ENCODE measurements at places on chromosomes 1 and 21. TPM values are rescaled to one million over a fixed set of nuclear protein-coding genes. Genes with fewer than 3 reads are reported as not detected.
A peak's percentile ranks its signal among the peaks of the same experiment; 100 is the strongest.

- H3K4me1 ChIP-seq, result no peaks in the 10 kb centered on the region
- peaks cover 11% of the 10 kb centered on the region for H3K36me3 ChIP-seq
- no peak overlapping the region for H3K27ac ChIP-seq
- no peaks in the 10 kb centered on the region for H3K27me3 ChIP-seq
- DNase-seq, result peak; percentile 68
These were observed 19.1 kb downstream of the RAB7B start for GRCh38 chr1:205983925-205984725.

DNA sequence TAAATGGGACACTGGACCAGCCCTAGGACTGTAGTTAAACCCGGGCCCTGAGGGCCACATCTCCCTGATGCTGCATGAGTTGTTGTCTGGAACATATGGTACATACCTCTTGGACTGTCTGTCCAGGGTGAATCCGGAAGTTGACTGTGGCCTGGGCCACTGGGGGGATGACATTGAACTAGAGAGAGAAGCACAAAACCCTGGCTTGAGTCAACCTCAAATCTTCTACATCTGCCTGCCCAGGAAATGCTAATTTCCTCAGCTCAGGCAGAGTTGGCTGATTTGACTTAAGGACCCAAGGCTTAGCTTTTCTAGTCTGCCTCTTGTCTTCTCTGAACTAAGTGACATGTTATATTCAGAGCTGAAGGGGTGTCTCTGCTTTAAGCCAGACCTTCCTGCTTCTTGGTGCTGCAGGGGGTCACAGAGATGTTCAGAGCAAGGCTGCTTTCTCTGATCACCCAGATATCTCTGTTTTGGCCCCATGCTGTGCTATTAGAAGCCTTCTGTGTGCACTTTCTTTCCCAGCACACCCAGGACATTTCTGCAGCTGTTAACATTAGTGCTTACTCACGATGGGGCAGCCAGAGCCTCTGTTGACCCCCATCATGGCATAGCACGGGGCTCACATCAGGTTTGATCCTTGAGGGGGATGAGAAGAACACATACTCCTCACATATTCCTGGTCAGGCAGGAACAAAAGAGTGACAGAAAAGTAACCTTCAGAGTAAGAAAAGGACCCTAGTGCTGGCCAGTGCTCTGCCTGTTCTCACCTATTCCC lies 9.6 kb downstream of the PM20D1 start:
- H3K4me1 ChIP-seq, result no peaks in the 10 kb centered on the region
- H3K4me3 ChIP-seq, result no peak overlapping the region

- no peak overlapping the region for H3K27ac ChIP-seq
- DNase-seq, result peak; percentile 74
- no peak overlapping the region for H3K4me3 ChIP-seq
- H3K27me3 ChIP-seq, result no peaks in the 10 kb centered on the region
These were observed 101.2 kb downstream of the GDAP2 start for GRCh38 chr1:117828201-117828600.

DNA sequence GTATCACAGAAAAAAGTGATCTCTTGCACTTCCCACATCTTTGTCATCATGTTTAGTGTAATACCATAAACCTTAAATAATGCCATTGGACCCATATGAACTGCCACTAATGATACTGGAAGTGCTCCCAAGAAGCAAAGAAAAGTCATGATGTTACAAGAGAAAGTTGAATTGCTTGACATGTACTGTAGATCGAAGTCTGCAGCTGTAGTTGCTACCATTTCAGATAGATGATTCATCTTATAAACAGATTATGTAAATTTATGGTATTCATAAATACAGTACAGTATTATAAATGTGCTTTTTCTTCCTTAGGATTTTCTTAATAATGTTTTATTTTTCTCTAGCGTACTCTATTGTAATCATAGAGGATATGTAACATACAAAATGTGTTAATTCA lies 30.1 kb upstream of the LAMC2 start:
- no peak overlapping the region for H3K4me3 ChIP-seq
- no peak overlapping the region for H3K27ac ChIP-seq
- H3K36me3 ChIP-seq, result no peaks in the 10 kb centered on the region
- no peak for DNase-seq
- H3K4me1 ChIP-seq, result no peaks in the 10 kb centered on the region
- H3K27me3 ChIP-seq, result no peaks in the 10 kb centered on the region

DNA sequence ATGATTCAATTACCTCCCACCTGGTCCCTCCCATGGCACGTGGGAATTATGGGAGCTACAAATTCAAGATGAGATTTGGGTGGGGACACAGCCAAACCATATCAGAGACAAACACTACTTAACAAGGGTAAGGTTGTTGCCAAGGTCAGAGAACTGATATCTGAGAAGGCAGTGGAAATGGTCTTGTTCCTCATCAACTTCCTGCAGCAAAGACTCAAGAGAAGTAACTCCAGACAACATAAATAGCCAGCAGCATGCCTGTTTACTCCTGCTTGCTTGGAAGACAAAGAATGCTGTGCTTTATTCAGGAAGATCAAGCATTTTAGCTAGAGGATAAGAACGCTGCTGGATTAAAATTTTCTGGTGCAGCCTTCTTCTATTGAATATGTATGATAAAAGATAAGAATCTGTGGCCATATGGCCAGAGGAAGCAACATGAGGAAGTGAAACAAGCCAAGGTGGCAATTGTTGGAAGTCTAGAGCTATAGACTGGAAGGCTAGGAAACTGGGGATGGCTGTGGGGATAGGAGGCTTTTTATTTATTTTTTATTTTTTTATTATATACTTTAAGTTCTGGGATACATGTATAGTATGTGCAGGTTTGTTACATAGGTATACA lies 36.4 kb downstream of the DDAH1 start:
- no peak overlapping the region for H3K27ac ChIP-seq
- H3K27me3 ChIP-seq, result no peaks in the 10 kb centered on the region
- H3K36me3 ChIP-seq, result no peaks in the 10 kb centered on the region
- no peak overlapping the region for H3K4me3 ChIP-seq
- DNase-seq, result no peak

- no peaks in the 10 kb centered on the region for H3K36me3 ChIP-seq
- no peaks in the 10 kb centered on the region for H3K27me3 ChIP-seq
- DNase-seq, result no peak
- no peak overlapping the region for H3K4me3 ChIP-seq
These were observed 74.6 kb downstream of the SCCPDH start for GRCh38 chr1:246798606-246799496.

DNA sequence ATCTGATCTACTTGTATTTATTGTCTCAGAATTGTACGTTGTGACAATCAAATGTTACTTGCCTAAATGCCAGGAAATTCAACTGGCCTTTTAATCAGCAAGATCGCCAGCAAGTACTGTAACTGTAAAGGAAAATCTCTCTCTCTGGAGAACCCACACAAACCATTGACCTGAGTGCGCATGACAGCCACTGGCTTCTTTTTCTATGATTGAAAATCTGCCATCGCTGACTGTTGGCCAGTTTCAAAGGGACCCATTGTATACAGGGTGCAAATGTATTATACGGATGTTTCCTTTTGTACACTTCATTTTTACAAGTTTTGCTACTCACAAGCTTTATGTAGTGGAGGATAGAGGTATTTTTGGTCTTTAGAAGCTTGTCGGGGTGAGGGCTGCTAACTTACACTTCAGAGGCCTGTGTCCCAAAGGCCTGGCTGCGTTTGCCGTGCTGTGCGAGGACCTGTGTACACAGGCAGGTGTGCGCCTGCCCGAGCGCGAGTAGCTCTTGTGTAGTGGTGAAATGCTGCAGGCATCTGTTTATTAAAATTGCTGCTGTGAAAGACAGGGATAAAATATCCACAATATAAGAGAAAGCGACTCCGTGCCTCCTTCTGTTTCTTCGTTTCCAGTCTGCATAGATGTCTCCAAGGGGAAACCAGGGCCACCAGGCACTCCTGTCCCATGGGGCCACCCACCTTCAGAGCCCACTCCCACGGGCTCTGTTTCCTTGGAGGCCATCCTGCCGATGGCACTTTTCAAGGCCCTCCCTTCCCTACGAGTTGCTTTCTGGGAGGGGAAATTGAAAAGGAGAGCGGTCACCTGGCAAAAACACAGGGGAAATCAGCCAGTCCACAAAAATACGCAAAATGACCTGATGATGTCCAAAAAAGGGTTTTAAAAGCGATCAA lies 25.3 kb upstream of the TRAPPC10 start:
- H3K4me3 ChIP-seq, result no peak overlapping the region
- H3K36me3 ChIP-seq, result peaks cover 25% of the 10 kb centered on the region
- no peaks in the 10 kb centered on the region for H3K27me3 ChIP-seq
- peaks cover 8% of the 10 kb centered on the region for H3K4me1 ChIP-seq
- DNase-seq, result no peak

GRCh38 chr21:15848634-15849560 lies 119.1 kb downstream of the USP25 start:
- no peak overlapping the region for H3K27ac ChIP-seq
- H3K36me3 ChIP-seq, result peaks cover 6% of the 10 kb centered on the region
- peaks cover 28% of the 10 kb centered on the region for H3K4me1 ChIP-seq
- no peak for DNase-seq
- H3K4me3 ChIP-seq, result no peak overlapping the region

- H3K36me3 ChIP-seq, result no peaks in the 10 kb centered on the region
- H3K27me3 ChIP-seq, result no peaks in the 10 kb centered on the region
- H3K27ac ChIP-seq, result no peak overlapping the region
- H3K4me1 ChIP-seq, result no peaks in the 10 kb centered on the region
- no peak for DNase-seq
- no peak overlapping the region for H3K4me3 ChIP-seq
These were observed 326.1 kb upstream of the BEND5 start for GRCh38 chr1:49102752-49103151.

GRCh38 chr1:99685516-99686180 lies 39.7 kb downstream of the PALMD start:
- H3K36me3 ChIP-seq, result no peaks in the 10 kb centered on the region
- no peaks in the 10 kb centered on the region for H3K4me1 ChIP-seq
- H3K27me3 ChIP-seq, result no peaks in the 10 kb centered on the region
- H3K27ac ChIP-seq, result no peak overlapping the region
- H3K4me3 ChIP-seq, result no peak overlapping the region
- peak; percentile 80 for DNase-seq

DNA sequence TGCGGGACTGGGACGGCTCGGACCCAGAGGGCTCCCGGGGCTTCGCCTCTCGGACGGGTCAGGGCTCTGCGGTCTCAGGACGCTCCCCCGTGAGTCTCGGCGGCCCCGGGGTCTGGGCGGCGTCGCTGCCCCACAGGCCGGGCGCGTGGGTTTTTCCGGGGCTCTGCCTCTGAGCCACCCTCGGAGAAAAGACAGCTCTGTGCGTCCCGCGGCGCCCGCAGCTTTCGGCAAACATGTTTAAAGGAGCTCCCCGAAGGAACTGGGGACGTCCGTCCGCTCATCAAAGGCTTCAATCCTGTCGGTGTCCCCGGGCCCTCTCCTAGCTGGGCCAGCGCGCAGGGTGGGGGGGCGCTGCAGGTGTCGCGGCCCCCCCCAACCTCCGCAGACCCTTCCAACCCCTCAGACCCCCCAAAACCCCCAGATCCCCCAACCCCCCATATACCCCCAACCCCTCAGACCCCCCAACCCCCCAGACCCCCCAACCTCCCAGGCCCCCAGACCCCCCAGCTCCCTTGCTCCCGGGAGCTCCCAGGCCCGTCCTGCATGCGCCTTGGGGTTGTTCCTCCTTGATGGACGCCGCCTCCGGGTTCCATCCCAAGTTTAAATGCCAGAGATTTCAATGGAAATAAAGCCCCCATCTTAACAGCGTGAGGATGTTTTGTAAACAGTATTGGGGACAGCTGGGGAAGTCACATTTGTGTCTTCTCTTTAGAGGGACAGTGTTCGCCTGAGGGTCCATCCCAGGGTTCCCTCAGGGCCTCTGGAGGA lies 996 bp upstream of the C1orf159 start:
- H3K27ac ChIP-seq, result peak overlapping the region; percentile 90
- peaks cover 33% of the 10 kb centered on the region for H3K4me1 ChIP-seq
- DNase-seq, result peak; percentile 41
- peaks cover 16% of the 10 kb centered on the region for H3K36me3 ChIP-seq
- H3K4me3 ChIP-seq, result peak overlapping the region; percentile 71

GRCh38 chr1:75797273-75797588 lies 549 bp downstream of the MSH4 start:
- peak overlapping the region; percentile 5 for H3K4me3 ChIP-seq
- no peak for DNase-seq
- H3K4me1 ChIP-seq, result no peaks in the 10 kb centered on the region
- H3K27me3 ChIP-seq, result no peaks in the 10 kb centered on the region

DNA sequence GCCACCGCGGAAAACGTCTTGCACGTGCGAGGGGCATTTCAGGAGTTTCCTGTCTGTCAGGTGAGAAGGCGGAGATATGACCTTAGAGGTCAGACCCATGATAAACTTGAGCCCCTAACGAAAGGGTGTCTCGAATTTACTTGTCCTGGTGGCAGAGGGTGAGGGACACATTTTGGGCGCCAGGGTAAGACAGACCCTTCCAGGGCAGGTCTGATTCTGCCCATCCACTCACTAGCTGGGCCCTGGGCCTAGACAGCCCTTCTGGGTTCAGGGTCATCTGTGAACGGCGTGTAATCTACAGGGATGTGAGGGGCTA lies 395 bp upstream of the CSRP1 start:
- H3K27ac ChIP-seq, result peak overlapping the region; percentile 95
- no peak for DNase-seq
- H3K27me3 ChIP-seq, result no peaks in the 10 kb centered on the region
- H3K4me1 ChIP-seq, result peaks cover 73% of the 10 kb centered on the region
- no peaks in the 10 kb centered on the region for H3K36me3 ChIP-seq
- H3K4me3 ChIP-seq, result peak overlapping the region; percentile 74

DNA sequence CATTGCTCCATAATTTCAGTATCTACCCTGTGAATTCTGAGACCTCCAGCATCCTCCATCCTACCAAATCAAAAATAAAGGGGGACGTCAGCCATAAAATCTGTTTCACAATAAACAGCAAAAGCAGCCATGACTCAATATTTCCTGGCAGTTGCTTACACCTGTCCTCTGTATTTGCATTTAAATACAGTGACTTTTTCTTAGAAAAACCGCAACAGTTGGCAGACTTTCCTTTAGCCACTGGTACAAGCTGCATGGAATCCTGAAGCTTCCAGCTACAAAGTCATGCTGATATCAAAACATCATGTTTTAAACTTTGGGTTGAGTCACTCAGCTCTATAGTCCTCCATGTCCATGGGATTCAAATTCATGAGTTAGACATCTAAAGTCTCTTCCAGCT lies 278.0 kb upstream of the KAZN start:
- no peak overlapping the region for H3K4me3 ChIP-seq
- no peak overlapping the region for H3K27ac ChIP-seq
- no peaks in the 10 kb centered on the region for H3K36me3 ChIP-seq
- no peaks in the 10 kb centered on the region for H3K27me3 ChIP-seq

GRCh38 chr1:185500001-185500626 lies 183.1 kb upstream of the IVNS1ABP start:
- H3K4me3 ChIP-seq, result no peak overlapping the region
- H3K4me1 ChIP-seq, result no peaks in the 10 kb centered on the region
- no peak overlapping the region for H3K27ac ChIP-seq
- no peaks in the 10 kb centered on the region for H3K36me3 ChIP-seq
- H3K27me3 ChIP-seq, result no peaks in the 10 kb centered on the region

GRCh38 chr1:15915991-15916390 lies 59.9 kb downstream of the ZBTB17 start:
- H3K36me3 ChIP-seq, result peaks cover 93% of the 10 kb centered on the region
- H3K4me3 ChIP-seq, result no peak overlapping the region
- DNase-seq, result no peak
- H3K27me3 ChIP-seq, result no peaks in the 10 kb centered on the region
- peaks cover 25% of the 10 kb centered on the region for H3K4me1 ChIP-seq

DNALI1 gene
- total RNA-seq, result 2.9 TPM

CASP9 gene
- 23.9 TPM for total RNA-seq

TBX15 gene
- 0.37 TPM for total RNA-seq

CYP4A22 gene
- not detected for total RNA-seq

C1orf216 gene
- total RNA-seq, result 6.4 TPM

CTTNBP2NL gene
- 13.3 TPM for total RNA-seq

FCRLA gene
- total RNA-seq, result not detected

PTTG1IP gene
- 184 TPM for total RNA-seq

NBPF20 gene
- total RNA-seq, result 2.3 TPM

Data from stomach (tissue), 19 donors.